ENCODE measurements at places on chromosomes 7 and 10.

DNA sequence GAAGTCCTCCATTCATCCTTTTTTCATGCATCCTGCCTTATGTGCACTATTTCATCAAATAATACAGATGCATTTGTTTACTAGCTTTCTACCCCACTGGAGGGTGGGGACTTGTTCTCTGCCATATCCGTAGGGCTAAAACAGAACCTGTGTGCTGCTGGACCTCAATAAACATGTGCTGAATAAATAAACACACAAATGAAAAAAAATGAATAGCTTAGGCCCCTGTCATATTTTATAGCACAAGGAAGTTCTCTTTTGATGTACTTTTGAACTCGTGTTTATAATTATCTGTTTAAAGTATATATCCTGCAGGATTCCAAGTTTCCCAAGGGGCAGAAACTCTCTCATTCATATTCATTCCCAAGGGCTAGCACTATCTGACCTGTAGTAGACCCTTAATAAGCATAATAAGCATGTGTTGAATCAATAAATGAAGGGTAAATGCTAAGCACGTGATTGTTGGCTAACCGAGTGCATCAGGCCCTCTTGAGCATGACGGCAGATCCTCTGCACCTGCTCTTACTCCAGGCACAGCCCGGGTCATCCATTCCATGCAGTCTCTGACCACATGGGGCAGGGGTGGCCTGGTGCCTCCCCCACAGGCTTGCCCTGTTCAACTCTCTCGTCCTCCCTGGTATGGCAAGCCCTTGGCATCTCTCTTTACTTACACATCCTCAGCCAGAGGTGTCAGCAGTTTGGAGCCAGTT, 474.1 kb upstream of the ZMIZ1 start:
- no peak for DNase-seq

DNA sequence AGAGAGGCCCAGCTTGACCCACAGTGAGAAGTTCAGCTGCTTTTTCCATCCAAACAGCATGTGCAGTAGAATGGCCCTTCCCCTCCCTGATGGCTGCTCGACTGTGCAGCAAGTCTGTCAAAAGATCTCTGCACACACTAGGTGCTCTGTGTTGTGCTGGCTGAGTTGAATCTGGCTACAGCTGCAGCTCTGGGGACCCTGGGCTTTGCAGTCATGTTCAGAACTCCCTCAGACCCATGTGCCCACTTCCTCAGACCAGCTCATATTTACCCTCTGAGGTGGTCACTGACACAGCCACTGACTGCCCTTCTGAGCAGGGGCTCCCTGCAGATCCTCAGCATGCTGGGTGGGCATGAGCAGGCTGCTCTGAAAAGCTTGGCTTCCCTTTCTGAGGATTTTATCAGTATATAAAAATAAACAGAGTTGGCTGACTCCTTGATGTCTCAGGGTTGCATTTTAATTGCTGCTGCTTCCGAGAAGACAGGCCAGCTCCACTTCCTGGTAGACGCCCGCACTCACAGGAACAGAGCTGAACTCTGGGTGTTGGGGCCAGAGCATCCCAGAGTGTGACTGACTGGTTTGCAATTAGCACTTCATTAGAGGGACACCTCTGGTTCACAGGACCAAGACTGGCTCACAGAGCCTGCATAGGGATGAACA, 507.9 kb downstream of the RPS24 start:
- DNase-seq, result no peak

- no peak for DNase-seq
Measured at GRCh38 chr7:150356265-150356897, 12.2 kb upstream of the REPIN1 start.

DNA sequence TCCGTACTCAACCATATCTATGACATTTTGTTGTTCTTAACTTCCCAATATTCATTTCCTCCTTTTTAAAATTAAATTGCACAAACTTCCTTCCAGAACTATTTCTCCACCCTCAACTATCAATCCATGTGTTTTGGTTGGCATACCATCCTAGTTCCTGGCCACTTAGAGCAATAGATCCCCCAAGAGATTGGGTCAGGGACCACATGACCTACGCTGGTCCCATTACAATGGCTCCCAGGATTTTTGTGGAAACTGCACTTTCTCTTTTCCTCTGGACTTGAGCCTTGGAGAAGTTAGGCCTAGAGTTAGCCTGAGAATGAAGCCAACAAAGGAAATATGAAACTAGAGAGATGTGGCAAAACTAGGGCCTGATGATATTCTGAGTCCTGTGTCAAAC, 55.7 kb upstream of the CASD1 start:
- DNase-seq, result no peak

DNA sequence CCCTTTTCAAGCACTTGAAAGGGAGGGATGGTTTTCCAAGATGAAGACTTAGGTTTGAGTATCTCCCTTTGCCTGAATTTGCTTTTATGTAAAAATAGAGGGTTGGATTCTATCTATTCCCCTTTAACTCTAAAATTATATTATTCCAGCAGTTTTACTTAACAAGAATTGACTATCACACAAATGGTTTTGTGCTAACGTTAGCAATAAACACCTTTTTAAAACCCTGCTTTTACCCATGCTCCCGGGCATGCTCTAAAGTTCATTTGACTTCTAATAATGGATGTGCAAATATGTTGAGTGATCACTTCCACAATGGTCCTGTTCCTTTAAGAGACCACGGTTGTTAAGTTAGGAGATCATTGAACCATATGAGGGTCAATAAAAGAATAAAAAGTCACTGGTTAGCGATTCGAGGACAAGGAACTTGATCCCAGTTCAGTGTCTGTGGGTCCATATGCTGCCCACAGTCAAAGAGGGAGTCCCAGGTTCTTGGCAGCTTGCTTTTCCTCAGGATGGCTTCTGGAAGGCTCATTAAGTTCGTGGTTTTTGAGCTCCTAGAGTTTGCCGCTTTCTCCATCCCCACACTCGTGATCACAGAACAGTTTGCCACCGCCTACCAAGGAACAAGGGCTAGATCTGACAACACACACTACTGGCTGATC, at the start of gene TMEM236:
TMEM236 (plus strand) TSS at position 421 of the 665 bp plus-strand sequence; CDS start at position 516, 95 bp downstream.
- no peak for DNase-seq

GRCh38 chr7:18515067-18515466, 19.5 kb downstream of the HDAC9 start:
- no peak for DNase-seq

GRCh38 chr10:75922435-75922834, 491.0 kb downstream of the LRMDA start:
- no peak for DNase-seq

- DNase-seq, result no peak
Measured at GRCh38 chr7:70663680-70664079, 468.3 kb upstream of the GALNT17 start.

GRCh38 chr10:126904818-126905701, at the start of gene DOCK1:
Gene DOCK1, plus strand, starts transcription at chr10:126905428. Its CDS starts 90 bp downstream, at chr10:126905518.
- peak; percentile 87 for DNase-seq

DNA sequence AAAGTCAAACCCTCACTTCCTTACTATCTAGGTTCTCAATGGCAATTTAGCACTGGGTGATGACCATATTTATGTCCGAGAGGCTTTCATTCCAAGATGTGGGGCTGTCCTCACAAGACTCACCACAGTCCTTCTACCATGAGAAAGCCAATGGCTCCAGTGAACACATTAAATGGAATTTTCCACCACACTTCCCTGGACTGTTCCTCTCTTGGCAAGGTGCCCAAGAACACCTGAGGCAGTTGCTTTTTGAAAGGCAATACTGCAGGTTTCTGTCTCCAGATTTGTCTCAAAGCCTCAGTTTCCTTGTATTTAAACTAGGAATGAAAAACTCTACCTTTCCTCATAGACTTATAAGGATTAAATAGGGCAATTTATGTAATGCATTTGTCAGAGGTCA, 24.2 kb downstream of the AFAP1L2 start:
- DNase-seq, result no peak

DNA sequence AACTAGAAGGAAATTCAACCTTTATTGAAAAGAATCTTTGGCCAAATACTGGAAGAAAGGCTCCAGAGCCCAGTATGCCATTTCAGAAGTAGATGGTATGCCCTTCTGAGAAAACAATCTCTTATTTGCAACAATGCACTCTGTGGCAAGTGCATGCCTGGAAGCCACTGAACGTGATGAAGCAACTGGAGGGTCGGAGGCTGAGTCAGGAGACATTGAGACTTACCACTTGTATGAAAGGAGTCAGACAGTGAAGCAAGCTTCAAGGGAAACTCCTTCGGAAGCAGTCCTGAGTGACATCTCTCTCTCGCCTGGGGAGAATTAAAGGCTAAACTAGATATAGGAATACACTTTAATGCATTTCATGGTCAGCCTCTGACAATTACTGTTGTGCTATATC, 353.7 kb downstream of the NRG3 start:
- DNase-seq, result no peak

DNA sequence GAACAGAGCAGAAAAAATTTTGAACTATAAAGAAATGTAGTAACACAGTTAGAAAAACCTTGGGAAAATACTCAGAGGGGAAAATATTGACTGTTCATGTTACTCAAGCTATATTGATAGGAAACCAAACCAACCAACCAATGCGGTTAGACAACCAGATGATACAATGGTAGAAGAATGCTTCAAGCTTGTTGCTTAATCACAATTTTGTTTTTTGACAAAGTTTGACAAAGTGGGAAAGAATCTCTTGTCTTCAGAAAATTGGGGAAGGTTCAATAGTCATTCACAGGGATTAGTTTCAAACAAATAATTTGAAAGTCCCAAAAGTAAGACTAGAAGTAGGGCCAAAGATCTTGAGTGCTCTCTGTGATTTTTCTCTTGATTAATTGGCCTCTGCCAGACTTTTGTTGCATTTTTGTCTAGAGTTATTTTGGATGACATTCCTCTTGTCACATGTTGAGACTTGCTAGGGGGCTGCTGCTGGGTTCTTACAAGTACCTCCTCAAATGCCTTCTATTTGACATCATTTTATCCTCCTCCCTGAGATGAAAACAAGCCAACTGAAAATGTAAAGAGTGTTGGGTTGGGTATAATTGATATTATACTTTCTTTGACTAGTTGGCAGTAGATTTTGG, 233.1 kb upstream of the PHYHIPL start:
- DNase-seq, result no peak

GRCh38 chr10:91247360-91248111, 27.1 kb downstream of the PCGF5 start:
- no peak for DNase-seq

DNA sequence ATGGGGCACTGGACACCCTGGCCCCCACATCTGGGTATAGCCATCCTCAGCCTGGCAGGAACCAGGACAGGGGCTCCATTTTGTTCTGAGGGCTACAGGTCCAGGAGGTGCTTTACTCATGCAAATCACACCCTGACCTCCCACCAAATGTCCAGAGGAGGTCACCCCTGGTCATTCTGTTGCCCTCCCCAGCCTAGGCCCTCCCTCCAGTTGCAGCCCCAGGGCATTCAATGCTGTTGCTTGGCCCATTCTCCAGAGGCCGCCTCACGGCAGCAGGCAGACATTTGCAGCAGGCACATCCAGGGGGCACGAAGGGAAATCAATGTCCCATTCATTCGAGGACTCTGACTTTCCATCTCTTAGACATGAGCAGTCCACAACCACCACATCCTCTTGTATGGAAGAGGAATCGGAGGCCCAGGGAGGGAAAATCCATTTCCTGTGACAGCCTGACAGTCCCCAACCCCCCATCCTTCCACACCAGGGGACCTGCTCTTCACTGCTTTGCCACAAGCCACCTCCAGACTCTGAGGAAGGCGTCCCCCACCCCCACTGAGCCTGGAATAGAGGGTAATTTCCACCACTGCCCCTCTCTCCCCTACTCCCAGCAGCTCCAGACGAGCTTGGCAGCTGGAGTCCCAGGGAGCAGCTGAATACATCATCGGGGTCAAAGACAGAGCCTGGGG, 76.2 kb upstream of the UNC5B start:
- DNase-seq, result no peak

DNA sequence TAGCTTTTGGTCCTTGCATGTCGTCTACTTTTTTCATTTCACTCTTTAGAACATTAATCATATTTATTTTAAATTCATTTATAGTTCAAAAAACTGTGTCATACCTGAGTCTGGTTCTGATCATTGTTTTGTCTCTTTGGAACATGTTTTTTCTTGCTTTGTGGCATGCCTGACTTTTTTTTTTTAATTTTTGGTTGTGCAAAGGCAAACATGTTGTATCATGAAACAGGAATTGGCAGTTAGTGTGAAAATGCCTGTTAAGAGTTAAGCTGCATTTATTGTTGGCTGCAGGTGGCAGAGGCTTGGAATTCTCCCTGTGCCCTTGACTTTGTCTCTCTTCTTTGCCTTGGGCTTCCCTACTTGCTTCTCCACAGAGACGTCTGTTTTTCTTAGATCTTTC, 525.0 kb upstream of the ADARB2 start:
- no peak for DNase-seq

DNA sequence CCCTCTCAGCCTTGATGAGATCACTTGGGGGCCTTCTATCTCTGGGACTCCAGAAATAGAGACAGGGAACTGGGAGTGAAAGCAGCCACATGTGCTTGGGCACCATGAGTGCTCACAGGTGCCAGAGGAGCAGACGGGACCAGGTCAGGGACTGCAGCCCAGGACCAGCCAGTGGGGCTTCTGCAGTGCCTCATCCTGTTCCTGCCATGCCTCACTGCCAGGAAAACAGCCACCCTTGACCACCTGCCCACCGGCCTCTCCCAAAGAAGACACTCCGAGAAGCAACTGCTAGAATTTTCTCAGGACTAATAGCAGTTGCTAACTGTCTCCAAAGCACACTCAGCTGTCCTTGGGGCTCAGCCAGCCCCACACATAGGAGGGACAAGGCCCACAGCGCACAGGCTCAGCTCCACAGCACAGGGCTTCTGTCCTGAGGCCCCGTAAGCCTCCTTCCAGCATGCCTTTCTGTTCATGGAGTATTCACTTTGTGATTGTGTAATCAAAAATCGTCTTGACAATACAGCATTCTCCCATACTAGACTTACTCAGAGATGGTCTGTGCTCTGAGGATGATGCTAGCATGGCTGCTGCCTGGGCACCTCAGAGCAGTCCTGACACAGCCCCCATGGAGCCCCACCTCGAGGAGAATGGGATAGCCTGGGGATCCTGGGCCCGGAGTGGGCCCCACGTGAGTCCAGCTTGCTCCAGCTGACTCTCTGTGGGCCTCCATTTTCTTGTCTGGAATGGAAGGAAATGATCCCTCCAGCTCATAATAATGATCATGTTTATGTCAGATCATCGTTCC, 115.7 kb upstream of the RET start:
- DNase-seq, result peak; percentile 51

- DNase-seq, result no peak
Measured at GRCh38 chr7:89666136-89666835, 488.0 kb upstream of the STEAP1 start.

DNA sequence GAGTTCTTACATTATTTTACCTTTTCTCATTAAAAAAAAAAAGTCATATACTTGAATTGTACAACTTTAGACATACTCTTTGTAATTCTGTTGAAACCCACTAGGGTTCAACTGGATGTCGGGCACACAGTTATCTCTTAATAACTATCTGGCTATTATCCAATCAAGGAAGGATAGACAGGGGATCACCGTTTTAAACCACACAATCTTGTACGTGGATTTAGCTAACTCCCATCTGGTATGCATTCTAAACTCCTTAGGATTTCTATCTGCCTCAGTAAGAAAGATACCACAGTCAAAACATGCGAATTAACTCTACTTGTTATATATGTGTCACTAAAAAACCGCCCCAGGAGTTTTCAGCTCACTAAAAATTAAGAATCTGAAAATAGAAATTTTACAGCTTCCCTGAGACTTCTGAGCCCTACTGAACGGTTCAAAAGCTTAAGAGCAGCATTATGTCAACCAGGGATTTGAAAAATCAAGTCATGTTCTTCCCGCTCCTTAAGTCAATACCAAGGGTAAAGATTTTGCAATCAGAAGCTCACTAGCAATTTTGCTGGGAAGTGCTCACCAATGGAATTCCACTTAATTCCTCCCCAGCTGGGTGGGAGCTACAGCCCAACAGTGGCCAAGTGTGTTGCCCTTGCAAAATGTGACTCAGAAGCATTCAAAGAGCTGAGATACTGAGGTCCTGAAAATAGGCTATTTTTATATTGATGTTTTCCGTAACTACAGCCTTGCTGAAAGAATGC, 267.0 kb downstream of the FRMD4A start:
- peak; percentile 51 for DNase-seq

Data from left hindlimb (tissue), 1 donor.